Esophagus squamous epithelium (tissue), 5 donors: ENCODE measurements at places on chromosomes 12 and 14.

- no peak overlapping the region for H3K4me3 ChIP-seq
- no peak for DNase-seq
- H3K27ac ChIP-seq, result no peak overlapping the region
- no peaks in the 10 kb centered on the region for H3K4me1 ChIP-seq
- no peaks in the 10 kb centered on the region for H3K27me3 ChIP-seq
- no peaks in the 10 kb centered on the region for H3K36me3 ChIP-seq
Observed at GRCh38 chr14:66240105-66240504, 246.1 kb upstream of the CCDC196 start.

DNA sequence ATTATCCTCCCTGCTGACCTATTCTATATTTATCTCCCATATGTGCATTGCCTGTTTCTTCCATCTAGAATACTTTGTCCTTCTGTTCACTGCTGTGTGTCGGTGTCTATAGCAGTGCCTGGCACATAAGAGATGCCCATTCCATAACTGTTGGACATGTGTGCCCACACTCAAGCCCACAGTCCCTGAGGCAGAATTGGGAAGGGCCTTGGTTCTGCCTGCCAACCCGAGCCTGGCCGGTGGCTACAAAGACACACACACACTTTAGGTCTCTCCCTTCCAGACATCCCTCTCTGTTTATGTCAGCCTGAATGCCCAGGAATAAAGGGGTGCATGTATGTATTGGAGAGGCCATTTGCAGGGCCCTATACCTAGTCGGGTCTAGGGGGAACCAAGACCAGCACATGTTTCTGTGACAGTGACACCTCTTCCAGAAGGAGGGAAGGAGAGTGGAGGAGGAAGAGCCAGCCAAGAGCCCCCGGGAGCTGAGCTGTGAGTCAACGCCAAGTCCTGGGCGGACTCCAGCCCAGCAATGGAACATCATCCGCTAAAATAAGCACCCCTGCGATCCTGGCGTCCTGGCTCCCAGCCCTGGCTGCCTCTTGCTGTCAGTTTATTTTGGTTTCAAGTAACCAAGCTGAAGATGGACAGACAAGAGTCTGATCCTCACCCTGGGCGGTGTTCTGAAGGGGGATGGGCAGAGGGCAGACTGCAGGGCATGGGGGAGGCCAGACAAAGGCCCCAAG is 4.3 kb upstream of the ASB2 start:
- no peaks in the 10 kb centered on the region for H3K36me3 ChIP-seq
- H3K27ac ChIP-seq, result peak overlapping the region; percentile 85
- no peaks in the 10 kb centered on the region for H3K27me3 ChIP-seq
- H3K4me3 ChIP-seq, result no peak overlapping the region
- no peak for DNase-seq

DNA sequence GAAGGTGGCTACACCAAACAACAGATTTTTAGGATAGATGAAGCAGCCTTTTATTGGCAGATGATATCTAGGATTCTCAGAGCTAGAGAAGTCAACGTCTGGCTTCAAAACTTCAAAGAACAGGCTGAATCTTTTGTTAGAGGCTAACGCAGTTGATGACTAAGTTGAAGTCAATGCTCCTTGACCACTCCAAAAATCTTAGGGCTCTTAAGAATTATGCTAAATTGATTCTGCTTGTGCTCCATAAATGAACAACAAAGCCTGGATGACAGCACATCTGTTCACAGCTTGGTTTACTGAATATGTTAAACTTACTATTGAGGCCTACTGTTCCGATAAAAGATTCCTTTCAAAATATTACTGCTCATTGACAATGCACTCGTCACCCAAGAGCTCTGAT is 13.0 kb upstream of the CDKN3 start:
- H3K4me3 ChIP-seq, result no peak overlapping the region
- no peaks in the 10 kb centered on the region for H3K27me3 ChIP-seq
- H3K36me3 ChIP-seq, result no peaks in the 10 kb centered on the region
- no peak for DNase-seq
- no peaks in the 10 kb centered on the region for H3K4me1 ChIP-seq

GRCh38 chr12:89950421-89950820 is 241.8 kb upstream of the ATP2B1 start:
- H3K27me3 ChIP-seq, result no peaks in the 10 kb centered on the region
- peaks cover 4% of the 10 kb centered on the region for H3K4me1 ChIP-seq
- peak overlapping the region; percentile 70 for H3K27ac ChIP-seq
- no peak for DNase-seq

GRCh38 chr14:105392131-105393090 is 5.9 kb upstream of the TEX22 start:
- H3K27ac ChIP-seq, result no peak overlapping the region
- DNase-seq, result no peak
- no peaks in the 10 kb centered on the region for H3K36me3 ChIP-seq
- no peak overlapping the region for H3K4me3 ChIP-seq
- no peaks in the 10 kb centered on the region for H3K27me3 ChIP-seq
- peaks cover 7% of the 10 kb centered on the region for H3K4me1 ChIP-seq

GRCh38 chr12:106581543-106582248 is 1.1 kb upstream of the RFX4 start:
- H3K27me3 ChIP-seq, result peaks cover 100% of the 10 kb centered on the region
- H3K4me1 ChIP-seq, result peaks cover 65% of the 10 kb centered on the region
- no peak for DNase-seq
- H3K27ac ChIP-seq, result no peak overlapping the region

GRCh38 chr12:105600911-105601545 is 270.5 kb downstream of the C12orf75 start:
- H3K27me3 ChIP-seq, result no peaks in the 10 kb centered on the region
- H3K36me3 ChIP-seq, result no peaks in the 10 kb centered on the region
- no peak for DNase-seq
- H3K27ac ChIP-seq, result no peak overlapping the region
- no peaks in the 10 kb centered on the region for H3K4me1 ChIP-seq
- H3K4me3 ChIP-seq, result no peak overlapping the region

GRCh38 chr14:64500088-64500487 is 3.5 kb downstream of the ZBTB25 start:
- H3K36me3 ChIP-seq, result no peaks in the 10 kb centered on the region
- H3K27ac ChIP-seq, result no peak overlapping the region
- no peak overlapping the region for H3K4me3 ChIP-seq
- no peaks in the 10 kb centered on the region for H3K27me3 ChIP-seq

GRCh38 chr14:100398044-100398443 is 74.9 kb downstream of the SLC25A47 start:
- no peak overlapping the region for H3K27ac ChIP-seq
- H3K4me1 ChIP-seq, result no peaks in the 10 kb centered on the region
- no peak overlapping the region for H3K4me3 ChIP-seq
- DNase-seq, result no peak
- no peaks in the 10 kb centered on the region for H3K36me3 ChIP-seq
- no peaks in the 10 kb centered on the region for H3K27me3 ChIP-seq
